A172 (cell line): ENCODE measurements at places on chromosomes 2 and 18.

DNA sequence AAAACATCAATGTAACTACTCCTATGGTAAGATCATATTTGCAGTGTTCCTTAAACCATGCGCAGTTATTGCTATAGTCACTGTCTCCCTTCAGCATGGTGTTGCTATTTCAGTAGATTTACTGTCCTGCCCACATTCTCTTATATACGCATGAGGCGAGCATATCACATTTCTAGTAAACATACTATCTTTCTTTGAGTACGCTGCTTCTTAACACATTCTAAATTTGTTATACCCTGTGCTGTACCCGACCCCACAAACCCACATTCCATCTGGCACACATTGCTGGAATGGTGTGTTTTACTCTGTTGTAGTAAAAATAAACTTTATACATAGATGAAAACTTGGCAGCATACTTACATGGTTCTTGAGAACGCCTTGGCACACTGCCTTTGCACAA is 163.3 kb downstream of the QPCT start:
- no peak for DNase-seq

GRCh38 chr2:47008381-47009252 is 93.0 kb upstream of the MCFD2 start:
- peak; percentile 74 for DNase-seq

- no peak for DNase-seq
Measured at GRCh38 chr2:110838657-110839384, 106.4 kb downstream of the ACOXL start.

- DNase-seq: peak; percentile 51
Measured at GRCh38 chr2:73931531-73932500, 5.1 kb downstream of the DGUOK start.

GRCh38 chr2:151197184-151198108 is 64.2 kb downstream of the RBM43 start:
- DNase-seq: no peak

- DNase-seq: peak; percentile 10
Measured at GRCh38 chr2:27123302-27124150, at the start of gene ABHD1. ABHD1 (plus strand) TSS chr2:27123815; CDS start chr2:27123949, 134 bp downstream.

GRCh38 chr2:200483729-200484198 is 26.1 kb downstream of the KCTD18 start:
- DNase-seq: peak; percentile 19

DNA sequence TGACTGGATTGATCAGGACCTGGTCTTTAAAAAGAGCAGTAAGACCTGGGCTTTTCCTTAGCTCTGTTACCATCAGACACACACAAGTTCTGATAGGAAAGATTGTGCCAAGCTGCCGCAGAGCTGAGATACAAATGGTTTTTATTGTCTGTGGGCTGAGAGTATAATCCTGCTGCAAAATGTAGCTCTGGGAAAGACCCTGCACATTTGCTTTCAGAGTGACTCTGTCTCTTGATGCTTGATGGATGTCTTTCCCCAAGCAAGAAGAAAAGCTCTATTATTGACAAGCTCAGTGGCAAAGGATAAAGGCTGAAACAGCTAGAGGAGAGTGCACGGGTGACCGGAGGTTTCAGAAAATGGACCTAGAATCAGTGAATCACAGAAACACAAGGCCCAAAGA is 95.3 kb upstream of the PARD3B start:
- DNase-seq: no peak

DNA sequence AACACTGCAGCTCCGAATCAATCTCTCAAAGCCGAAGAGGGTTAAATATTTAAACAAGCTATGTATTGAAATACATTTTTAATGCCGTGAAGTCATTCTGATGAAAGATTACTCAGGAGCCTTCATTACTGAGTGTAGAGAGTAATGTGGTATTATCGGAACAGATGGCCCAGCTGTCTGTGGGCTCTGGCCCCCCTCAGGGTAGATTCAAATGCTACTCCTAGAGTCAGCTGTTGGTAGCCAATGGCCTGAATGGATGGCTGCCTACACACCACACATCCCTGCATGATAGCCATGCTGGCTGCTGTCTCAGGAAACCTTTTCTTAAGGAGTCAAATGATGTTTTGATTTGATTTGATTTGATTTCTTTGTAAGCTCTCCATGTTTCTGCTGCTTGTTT is 732.3 kb upstream of the CELF4 start:
- no peak for DNase-seq

GRCh38 chr2:47054868-47055267 is 100.2 kb downstream of the STPG4 start:
- no peak for DNase-seq

- DNase-seq: no peak
Measured at GRCh38 chr2:237944302-237944701, 22.5 kb upstream of the UBE2F start.
